Esophagus muscularis mucosa (tissue), 4 donors: ENCODE measurements at places on chromosomes 5 and 9.
A peak's percentile ranks its signal among the peaks of the same experiment; 100 is the strongest.

DNA sequence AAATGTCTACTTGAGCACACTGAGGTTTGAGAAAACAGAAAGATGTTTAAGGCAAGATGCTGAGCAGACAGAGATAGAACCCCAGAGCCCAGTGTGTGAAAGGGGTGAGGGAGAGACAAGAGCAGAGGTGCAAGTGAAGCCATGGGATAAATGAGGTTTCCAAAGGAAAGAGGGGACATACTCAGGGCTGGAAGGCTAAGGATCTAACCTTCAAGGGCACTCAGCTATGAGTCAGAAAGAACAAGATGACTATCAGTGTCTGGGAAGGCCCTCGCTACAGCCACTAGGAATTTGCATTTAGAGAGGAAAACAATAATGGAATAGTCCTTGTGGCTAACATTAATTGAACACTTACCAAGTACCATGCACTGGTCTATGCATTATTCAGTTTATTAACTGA lies 113.7 kb downstream of the HTR4 start:
- no peak for DNase-seq

GRCh38 chr9:123536455-123536868 lies 180.5 kb downstream of the CRB2 start:
- no peak for DNase-seq

- no peak for DNase-seq
Measured at GRCh38 chr9:124673063-124673462, 98.0 kb downstream of the NR6A1 start.

DNA sequence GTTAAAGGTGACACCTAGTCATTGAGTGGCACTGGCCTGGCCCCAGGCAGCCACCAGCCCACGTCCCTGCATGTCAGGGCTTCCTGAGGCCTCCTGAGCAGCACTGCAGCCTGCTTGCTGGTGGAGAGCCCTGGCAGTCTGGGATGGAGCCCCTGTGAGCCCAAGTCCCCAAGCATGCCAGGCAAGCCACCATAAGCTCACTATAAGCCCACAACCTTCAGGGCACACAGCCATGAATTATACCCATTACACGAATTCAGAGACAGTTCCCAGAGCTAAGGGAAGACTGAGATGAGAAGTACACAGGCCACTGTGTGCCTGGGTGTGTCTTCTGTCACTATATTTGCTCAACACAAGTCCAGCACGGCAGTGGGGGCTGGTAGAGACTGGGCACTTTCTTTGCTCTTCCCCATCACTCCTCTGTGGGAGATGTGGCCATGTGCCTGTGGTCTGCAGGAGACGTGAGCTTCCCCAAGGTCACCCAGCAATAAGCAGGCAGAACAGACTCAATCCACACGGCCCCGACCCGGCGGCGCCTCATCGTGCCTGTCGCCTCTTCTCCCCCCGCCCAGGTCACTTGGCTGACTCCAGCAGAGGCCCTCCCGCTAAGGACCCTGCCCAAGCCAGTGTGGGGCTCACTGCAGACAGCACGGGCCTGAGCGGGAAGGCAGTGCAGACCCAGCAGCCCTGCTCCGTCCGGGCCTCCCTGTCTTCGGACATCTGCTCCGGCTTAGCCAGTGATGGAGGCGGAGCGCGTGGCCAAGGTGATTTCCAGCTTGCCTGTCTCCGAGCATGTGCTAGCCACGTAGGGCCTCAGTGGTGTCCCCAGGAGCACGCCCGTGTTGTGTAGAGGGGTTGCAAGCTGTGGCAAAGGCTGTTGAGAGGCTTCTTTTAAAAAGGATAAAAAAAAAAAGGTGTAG lies 114.8 kb downstream of the WNK2 start:
- DNase-seq, result peak; percentile 75

GRCh38 chr5:96051401-96051830 lies 89.8 kb upstream of the ELL2 start:
- DNase-seq, result no peak

DNA sequence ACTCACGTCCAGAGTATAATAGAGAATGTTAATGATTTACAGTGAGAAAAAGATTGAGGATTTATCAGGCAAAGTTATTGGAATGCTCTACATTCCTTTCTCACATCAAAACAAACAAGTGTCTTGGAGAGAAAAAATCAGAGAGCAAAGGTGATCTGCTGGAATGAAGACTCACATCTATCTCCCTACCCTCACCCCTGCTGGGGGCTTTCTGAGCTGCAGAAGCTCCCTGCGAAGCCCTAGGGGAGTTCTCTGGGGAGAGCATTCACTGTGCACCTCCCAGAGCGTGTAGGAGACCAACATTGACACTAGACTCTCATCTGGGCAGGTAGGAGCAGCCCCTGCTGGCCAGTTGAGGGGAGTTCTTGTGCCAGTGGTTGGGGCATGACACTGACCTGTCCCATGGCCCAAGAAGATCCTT lies 76.6 kb upstream of the ADAMTS16 start:
- peak; percentile 75 for DNase-seq

- DNase-seq, result peak; percentile 75
Measured at GRCh38 chr5:153893817-153894216, 144.9 kb downstream of the FAM114A2 start.

- no peak for DNase-seq
Measured at GRCh38 chr5:2168601-2169429, 286.1 kb upstream of the IRX4 start.

DNA sequence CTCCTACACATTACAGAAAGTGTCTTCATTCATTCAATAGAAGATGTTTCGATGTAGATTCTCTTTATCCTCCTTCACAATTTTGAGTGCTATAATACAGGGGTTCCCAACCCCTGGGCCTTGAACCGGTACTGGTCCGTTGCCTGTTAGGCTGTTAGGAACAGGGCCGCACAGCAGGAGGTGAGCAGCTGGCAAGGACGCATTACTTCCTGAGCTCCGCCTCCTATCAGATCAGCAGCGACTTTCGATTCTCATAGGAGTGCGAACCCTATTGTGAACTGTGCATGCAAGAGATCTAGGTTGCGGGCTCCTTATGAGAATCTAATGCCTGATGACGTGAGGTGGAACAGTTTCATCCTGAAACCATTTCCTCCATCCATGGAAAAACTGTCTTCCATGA lies 153.0 kb upstream of the SMC2 start:
- DNase-seq, result no peak

DNA sequence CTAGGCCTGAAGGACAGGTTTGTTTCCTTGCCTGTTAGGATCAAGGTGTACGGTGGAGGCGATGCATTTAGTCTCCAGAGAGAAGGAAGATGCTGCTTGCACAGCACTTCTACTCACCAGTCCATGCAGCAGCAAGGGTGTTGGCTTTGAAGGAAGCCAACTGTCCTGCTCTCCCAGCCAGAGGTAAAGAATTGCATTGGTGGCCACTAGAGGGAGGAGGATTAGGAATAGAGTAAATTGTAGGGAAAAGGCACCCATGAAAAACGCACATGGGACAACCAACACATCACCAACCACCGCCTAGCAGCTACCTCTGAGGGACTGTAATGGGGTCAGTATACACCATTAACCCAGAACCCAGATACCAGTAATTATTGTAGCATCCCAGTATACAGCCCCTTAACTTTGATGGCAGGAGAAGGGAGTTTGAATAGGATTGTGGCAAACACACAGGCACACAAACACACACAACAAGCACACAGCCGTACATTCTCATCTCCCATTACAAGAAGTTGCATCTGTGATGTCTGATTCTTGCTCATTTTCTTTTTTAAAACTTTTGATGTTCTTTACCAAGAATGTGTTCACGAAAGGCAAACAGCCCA lies 267.7 kb downstream of the ADAMTS6 start:
- DNase-seq, result no peak

DNA sequence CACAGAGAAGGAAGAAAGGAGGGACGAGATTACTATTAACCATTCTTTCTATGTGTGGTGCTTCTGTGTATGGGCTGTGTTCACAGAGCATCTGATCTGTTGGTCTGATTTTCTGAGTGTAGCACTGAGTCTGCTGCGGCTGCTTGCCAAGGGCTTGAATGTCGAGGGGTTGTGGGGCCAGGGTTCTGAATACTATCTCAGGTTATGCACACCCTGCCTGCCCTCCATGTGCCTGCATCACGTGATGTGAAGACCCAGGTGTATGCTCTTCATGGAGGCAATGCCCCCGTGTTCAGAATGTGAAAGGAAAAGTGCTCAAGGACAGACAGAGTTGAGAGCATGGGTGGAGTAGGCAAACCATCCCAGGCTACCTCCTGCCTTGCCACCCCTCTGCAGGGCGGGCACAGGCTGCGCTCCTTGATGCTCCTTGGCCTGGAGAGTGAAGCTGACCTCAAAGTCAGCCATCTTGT lies 254.9 kb downstream of the FANCC start:
- DNase-seq, result peak; percentile 50

DNA sequence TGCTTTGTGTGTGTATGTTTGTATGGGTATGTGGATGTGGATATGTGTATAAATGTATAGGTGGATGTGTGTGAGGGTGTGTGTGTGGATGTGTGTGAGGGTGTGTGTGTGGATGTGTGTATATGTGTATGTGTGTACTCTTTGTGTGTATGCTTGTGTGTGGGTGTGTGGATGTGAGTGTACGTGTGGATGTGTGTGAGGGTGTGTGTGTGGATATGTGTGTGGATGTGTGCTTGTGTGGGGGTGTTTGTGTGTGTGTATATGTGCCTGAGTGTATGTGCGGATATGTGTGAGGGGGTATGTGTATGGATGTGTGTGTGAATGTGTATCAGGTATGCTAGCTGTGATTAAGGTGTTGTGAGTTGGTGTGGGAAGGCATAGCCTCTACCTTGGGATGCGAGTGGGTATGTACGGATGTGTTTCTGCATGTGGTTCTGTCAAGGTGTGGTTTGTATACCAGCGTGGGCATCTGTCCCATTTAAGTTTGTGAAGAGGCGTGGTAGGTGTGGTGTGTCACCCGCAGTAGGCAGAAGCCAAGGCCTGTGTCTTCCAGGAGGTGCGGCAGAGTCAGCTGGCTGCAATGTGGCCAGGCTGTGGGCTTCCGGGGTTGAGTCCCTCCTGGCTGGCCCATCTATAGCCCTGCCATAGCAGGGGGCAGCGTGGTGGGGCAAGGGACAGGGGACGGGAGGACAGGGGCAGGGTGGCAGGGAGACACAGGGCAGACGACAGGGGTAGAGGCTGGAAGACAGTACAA lies 155.8 kb downstream of the DAB2IP start:
- DNase-seq, result no peak

DNA sequence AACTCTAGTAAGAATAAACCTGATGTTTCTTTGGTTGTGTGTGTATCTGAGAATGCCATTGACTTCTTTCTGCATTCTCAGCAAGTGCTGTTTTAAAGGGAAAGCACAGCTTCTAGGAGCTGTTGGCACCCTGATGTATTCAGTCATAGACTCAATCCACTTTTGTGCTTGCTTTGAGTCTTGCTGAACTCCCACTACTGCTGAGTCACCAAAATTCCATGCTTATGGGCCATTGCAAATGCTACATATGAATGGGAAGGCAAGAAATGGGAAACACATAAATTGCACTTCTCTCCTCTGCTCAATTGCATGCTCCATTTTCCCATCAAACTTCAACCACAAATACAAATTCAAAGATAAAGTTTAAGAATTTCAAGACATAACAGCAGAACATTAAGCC lies 9.8 kb upstream of the FTMT start:
- DNase-seq, result no peak

DNA sequence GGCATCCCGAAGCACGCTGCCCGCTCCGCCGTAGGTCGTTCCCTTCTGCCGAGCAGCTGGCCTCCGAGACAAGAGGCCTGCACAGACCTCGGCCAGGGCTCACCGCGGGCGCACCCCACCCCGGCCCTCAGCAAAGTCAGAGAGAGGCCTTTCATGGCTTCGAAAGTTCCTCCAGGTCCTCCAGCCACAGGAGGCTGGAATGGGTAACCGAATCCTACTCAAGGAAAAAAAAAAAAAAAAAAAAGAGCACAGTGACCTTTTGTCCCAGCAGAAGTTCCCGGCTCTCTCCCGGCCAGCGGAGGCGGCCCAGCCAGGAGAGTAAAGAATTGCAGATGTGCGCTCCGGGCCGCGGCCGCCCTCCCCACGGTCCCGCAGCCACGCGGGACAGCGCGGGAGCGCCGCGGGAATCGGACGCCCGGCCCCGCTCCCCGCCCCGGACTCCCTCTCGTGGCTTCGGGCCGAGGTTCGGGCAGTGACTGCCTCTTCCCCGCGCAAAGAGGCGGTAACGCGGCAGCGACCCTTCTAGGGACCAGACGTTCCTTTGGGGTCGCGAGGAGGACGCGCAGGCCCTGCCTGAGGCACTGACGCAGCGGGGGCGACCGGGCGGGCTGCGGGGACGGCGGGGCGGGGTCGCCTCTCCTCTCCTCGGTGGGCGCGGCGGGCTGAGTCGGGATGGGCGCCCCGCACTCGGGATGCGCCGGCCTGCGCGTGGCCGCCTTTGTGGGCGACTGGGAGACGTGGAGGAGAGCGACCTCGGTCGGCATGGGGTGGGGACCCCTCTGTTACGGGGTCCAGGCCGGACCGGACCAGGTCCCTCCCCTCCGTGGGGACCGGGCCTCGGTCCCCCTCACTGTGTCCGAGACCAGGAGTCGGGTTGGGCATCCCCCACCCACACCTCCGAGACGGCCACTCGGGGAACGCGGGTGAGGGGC lies 754 bp downstream of the GFPT2 start:
- no peak for DNase-seq

DNA sequence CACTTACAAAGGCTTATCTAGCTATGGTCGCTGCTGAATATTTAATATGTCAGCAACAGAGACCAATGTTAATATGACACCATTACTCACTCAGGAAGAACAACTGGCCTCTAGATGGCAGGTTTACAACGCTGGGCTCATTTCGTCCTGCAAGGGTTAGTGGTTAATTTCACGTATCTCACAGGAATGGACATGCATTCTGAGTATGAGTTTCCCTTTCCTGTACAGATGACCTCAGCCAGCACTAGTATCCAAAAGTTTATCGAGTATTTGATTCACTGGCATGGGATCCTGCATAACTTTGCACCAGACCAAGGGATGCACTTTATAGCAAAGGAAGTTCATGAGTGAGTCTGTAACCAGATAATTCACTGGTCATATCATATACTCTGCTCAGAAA lies 8.7 kb upstream of the TRPC7 start:
- DNase-seq, result no peak

GRCh38 chr5:72468024-72468423 lies 39.2 kb downstream of the ZNF366 start:
- no peak for DNase-seq

- DNase-seq, result no peak
Measured at GRCh38 chr9:127603226-127603625, 8.9 kb upstream of the STXBP1 start.

DNA sequence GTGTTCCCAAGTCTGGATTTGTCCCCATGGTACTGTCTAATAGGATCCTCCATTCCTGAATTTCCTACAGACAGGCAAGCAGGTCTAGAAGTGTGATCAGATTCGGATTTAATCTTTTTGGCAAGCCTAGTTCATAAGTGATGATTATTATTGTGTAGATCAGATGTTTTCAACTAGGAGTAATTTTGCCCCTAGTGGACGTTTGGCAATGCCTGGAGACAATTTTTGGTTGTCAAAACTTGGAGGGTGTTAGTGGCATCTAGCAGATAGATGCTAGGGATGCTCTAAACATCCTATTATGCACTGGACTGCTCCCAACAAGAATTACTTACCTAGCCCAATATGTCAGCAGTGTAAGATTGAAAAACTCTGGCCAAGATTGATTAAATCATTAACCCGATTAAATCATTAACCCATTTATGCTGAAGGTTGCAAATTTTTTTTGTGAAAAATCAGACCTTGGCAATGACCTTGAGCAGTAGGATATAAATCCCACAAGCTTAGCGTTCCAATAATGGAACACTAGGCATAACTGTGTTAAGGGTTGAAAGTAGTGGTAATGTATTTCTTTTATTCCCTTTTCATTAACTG lies 28.2 kb downstream of the TCERG1 start:
- no peak for DNase-seq
